ENCODE measurements at places on chromosomes 12 and 14. TPM values are rescaled to one million over a fixed set of nuclear protein-coding genes. Genes with fewer than 3 reads are reported as not detected.

The RASSF3 gene
- 107 TPM for total RNA-seq

The TMEM179 gene
- 3.4 TPM for total RNA-seq

The EPYC gene
- not detected for total RNA-seq

The KITLG gene
- total RNA-seq: 7.4 TPM

DNA sequence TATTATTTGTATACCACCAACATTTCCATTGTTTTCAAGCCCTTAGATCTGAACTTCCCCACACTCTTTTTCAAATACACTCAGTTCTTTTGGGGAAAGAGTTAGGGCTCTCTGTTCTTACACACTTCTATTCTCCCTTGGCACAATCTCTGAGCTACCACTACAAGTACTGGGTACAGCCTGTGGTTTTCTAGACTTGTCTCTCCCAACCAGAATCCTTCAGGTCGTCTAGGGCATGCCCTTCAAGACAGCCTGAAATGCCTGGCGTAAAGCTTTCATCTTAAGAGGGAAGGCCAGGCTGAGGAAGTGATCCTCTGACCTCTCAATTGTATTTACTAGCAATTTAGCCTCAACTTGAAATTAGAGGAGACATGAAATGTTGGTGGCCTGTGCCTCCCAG, 1442.0 kb downstream of the AACS start:
- no peak for DNase-seq

- no peak for DNase-seq
These were observed 31.3 kb downstream of the RILPL1 start for GRCh38 chr12:123502163-123502704.

DNA sequence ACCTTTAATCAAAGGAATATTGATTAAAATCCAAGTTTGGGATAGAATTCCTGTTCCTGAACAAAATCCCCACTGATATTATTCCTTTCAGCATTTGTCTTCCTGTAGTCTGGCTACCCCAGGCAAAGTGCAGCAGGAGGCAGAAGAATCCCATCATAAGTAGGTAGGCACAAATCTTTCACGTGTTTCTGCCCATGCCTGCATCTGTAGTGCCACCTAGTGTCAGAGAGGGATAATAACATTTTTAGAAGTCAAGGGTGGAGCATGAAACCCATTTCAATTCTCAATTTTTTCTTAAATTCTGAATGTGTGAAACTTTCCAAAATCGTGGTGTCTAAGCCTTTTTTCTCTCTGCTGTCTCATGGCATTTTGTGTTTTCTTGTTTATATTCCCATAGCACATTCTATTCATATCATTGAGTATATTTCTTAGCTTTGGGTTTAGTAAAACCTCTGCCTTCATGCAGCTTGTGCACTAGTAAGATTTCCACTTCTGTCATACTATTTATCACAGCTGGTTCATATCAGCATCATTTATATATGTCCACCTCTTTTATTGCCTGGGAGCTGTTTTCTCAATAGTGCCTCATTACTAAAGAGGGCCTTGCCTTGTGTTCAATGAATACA, 47.8 kb upstream of the RERG start:
- DNase-seq: peak; percentile 22

- DNase-seq: no peak
These were observed 255.3 kb downstream of the ANO2 start for GRCh38 chr12:5689773-5690172.

DNA sequence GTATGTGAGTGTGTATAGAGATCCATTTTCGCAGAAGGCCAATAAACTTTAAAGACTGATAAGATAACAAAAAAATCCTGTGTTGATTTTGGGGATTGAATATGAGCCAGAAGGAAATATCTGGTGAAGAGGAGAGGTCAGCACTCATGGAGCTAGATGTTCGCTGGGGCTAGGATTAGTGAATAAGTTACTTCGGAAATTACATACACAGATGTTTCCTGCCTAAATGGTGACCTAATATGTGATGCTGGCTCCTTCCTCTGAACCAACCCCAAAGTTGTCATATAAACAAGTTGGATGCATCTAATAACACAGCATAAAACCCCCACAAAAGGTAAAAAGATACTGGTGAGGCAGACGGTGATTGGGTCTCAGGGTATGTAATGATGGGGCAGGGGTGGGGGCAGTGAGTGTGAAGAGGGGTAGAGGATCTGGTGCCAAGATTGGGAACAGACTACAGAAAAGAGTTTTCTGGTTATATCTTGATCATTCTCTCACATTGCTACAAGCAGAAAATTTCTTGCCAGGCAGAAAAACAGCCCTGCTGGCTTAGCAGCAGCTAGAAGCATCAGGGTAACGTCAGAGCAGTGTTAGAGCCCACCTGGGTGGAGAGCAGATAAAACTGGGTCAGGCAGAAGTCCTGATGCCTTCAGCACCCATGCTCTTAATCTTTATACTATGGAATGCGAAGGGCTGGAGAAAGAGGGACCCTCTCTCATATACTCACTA, 140.4 kb upstream of the GZMB start:
- no peak for DNase-seq

- DNase-seq: no peak
These were observed 35.9 kb downstream of the XRCC3 start for GRCh38 chr14:103679351-103679750.
